ENCODE measurements at places on chromosomes 13 and 19. TPM values are rescaled to one million over a fixed set of nuclear protein-coding genes. Genes with fewer than 3 reads are reported as not detected.

DNA sequence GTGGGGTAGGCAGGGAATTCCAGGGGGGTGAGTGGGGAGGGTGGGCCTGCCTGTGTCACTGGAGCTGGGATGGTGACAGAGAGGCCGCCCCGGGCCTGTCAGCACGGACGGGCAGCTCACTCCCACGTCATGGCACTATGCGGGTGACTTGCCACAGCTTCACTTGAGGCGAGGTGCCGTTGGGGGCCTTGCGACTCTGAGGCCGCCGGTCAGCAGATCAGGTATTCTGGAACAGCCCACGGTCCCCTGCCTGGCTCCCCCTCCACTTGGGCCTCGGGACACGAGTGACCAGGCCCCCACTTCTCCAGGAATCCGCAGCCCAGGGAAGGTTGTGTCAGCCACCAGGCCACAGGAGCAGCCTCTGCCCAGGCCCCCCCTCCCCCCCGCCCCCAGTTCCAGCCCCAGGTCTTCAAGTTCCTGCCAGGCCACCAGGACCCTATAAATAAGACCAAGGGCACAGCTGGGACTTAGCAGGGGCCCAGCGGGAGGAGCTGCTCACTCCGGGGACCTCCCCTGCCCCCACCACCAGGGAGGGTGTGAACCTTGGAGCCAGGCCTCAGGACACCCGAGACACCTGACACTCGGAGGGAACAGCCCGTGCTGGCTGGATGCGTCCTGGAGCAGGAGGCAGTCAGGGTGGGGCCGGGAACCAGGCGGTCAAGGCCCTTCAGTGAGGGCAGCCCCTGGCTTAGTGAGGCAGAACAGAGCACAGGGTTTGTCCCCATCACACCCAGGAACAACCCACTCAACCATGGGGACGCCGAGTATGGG lies 2.7 kb upstream of the MIDN start:
- H3K4me3 ChIP-seq, result no peak overlapping the region
- no peaks in the 10 kb centered on the region for H3K27me3 ChIP-seq
- DNase-seq, result peak; percentile 90
- peak overlapping the region; percentile 96 for H3K27ac ChIP-seq

Gene FGF9
- total RNA-seq, result 0.82 TPM

Gene PGLYRP2
- not detected for total RNA-seq

Gene ZNF491
- total RNA-seq, result 3.6 TPM

- H3K27me3 ChIP-seq, result peaks cover 12% of the 10 kb centered on the region
- H3K4me3 ChIP-seq, result peak overlapping the region; percentile 81
- H3K36me3 ChIP-seq, result no peaks in the 10 kb centered on the region
- peaks cover 40% of the 10 kb centered on the region for H3K4me1 ChIP-seq
- no peak for DNase-seq
These were observed 692 bp downstream of the RGS9BP start for GRCh38 chr19:32676186-32676894.

Gene FFAR2
- not detected for total RNA-seq

DNA sequence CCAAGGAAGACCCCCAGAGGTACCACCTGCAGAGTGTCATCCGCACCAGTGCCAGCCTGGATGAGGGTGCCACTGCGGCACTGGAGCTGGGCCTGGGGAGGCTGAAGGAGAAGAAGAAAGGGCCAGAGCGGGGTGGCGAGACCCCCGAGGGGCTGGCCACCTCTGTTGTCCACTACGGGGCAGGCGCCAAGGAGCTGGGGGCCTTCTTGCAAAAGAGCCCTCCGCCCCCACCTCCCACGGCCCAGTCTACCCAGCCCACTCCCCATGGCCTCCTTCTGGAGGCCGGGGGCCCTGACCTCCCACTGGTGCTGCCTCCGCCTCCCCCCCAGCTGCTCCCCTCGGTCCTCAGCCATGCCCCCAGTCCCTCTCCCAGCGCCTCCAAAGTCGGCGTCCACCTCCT lies 5.4 kb downstream of the PRR12 start:
- no peak overlapping the region for H3K27ac ChIP-seq
- peaks cover 50% of the 10 kb centered on the region for H3K36me3 ChIP-seq
- no peak for DNase-seq
- no peak overlapping the region for H3K4me3 ChIP-seq
- H3K4me1 ChIP-seq, result peaks cover 32% of the 10 kb centered on the region
- H3K27me3 ChIP-seq, result no peaks in the 10 kb centered on the region

DNA sequence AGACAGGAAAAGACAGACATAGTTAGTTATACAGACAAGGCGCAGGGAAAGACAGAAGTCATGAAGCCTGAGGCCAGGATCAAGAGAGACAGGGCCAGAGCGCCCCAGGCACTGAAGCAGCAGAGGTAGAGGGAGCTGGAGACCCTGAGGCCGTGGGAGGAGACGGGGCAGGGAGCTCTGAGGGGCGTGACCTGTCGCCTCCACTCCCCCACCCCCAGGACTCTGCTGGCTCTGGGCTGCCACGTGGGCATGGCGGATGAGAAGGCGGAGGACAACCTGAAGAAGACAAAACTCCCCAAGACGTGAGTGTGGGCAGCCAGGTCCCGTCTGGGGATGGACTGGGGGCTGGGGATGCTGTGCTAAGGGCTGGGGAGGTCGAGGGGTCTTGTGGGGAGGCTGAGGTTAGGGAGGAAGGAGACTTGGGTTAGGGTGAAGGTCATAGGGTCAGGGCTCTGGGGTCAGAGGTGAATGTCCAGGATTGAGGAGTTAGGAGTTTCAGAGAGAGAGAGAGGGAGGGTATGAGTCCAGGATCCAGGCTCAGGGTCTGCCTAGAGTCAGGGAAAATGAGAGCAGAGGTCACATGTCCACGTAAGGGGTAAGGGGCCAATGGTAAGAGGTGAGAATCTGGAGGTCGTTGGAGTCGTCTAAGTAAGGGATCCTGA lies 31.1 kb downstream of the RYR1 start:
- no peaks in the 10 kb centered on the region for H3K4me1 ChIP-seq
- H3K27ac ChIP-seq, result no peak overlapping the region
- no peak overlapping the region for H3K4me3 ChIP-seq
- H3K27me3 ChIP-seq, result no peaks in the 10 kb centered on the region

DNA sequence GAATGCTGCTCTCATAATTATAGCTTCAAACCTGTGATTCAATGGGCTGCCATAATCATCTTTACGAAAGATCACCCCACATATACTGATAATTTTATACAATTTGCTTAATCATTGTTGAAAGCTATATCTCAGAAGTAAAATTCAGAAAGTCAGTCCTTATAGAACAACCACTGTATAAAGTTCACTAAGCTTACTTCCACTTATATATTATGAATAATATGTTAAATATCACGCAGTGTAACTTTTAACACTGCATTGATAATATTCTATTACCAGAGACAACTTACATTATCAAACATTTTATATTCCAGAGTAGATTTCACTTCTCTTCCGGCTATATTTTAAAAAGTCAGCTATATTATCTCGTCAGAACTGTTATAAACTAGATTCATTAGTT lies 550.1 kb upstream of the PCDH20 start:
- H3K27ac ChIP-seq, result no peak overlapping the region
- no peaks in the 10 kb centered on the region for H3K27me3 ChIP-seq
- DNase-seq, result no peak
- no peaks in the 10 kb centered on the region for H3K4me1 ChIP-seq
- no peaks in the 10 kb centered on the region for H3K36me3 ChIP-seq

Gene DIRAS1
- total RNA-seq, result 0.33 TPM

GRCh38 chr13:85316506-85317025 lies 482.7 kb downstream of the SLITRK6 start:
- H3K36me3 ChIP-seq, result no peaks in the 10 kb centered on the region
- no peak for DNase-seq
- H3K4me3 ChIP-seq, result no peak overlapping the region
- H3K4me1 ChIP-seq, result no peaks in the 10 kb centered on the region
- no peak overlapping the region for H3K27ac ChIP-seq

Gene WDR87
- total RNA-seq, result not detected
